Esophagus mucosa (tissue), 1 donor: ENCODE measurements at places on chromosomes 11 and 22.

- peak; percentile 63 for ATAC-seq
Observed at GRCh38 chr22:37244114-37244921, at the start of gene RAC2. Gene RAC2, minus strand, starts transcription at chr22:37244269. Its CDS starts 121 bp downstream, at chr22:37244148.

- ATAC-seq = no peak
Observed at GRCh38 chr11:45300715-45301114, 14.6 kb upstream of the SYT13 start.

DNA sequence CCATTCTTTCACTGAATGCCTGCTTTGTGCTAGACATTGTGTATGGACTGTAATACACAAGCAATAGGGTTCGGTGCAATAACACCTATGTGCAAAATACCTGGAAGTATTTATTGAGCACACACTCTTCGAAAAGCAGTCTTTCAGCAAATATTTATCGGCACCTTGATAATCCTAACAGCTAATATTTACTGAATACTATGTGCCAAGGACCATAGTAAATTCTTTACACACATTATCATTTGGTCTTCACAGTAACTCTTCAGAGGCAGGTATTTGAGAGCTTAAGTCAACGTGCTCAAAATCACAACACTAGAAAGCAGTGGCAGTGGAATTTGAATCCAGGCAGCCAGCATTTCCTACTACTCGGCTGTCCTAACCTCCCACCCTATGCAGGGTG is 2.2 kb downstream of the B3GNT6 start:
- ATAC-seq = no peak

- ATAC-seq = no peak
Observed at GRCh38 chr11:11125618-11126017, 227.4 kb downstream of the CSNK2A3 start.

DNA sequence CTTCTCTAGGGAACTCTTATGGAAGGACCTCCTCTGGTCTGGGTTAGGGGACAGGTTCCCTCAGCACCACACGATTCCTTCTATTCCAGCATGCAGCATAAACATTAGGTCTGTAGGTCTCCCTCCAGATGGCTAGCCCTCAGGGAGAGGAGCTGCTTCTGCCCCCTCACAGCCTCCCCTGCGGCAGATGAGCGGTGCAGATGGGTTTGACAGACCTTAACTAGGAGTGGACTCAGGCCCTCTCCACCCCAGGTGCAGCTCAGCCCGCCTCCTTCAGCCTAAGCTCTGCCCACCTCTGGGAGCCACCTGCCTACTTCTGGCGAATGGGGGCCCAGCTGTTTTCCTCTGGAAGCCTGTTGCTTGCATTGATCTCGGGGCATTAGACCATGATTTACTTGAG is 55.7 kb upstream of the EIF3D start:
- no peak for ATAC-seq
